Esophagus muscularis mucosa (tissue), 4 donors: ENCODE measurements at places on chromosomes 2 and 18. TPM values are rescaled to one million over a fixed set of nuclear protein-coding genes. Genes with fewer than 3 reads are reported as not detected.

- DNase-seq: no peak
Observed at GRCh38 chr2:175383286-175383685, 201.8 kb upstream of the ATP5MC3 start.

DNA sequence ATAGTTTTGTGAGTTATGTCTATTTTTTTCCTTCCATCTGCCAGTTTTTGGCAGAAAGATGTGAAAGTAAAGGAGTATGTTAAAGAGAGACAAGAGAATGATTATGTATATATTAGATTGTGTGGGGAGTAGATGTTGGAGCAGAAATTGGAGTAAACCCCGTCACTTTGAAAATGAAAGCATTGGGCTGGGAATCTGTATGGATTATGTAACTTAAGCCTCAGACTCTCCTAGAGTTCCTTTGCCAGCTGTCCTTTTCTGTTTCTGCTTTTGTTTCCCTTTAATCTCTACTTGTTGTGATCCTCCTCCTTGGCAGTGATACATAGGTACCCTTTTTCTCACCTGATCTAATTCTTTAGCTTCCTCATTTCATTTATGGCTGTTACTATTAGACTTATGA lies 19.2 kb downstream of the CCDC138 start:
- no peak for DNase-seq

- no peak for DNase-seq
Observed at GRCh38 chr18:50126471-50126870, 68.5 kb downstream of the MYO5B start.

GRCh38 chr18:41579185-41579584 lies 375.8 kb upstream of the PIK3C3 start:
- DNase-seq: no peak

- DNase-seq: peak; percentile 7
Observed at GRCh38 chr2:7860693-7861092, 821.2 kb upstream of the ID2 start.

DNA sequence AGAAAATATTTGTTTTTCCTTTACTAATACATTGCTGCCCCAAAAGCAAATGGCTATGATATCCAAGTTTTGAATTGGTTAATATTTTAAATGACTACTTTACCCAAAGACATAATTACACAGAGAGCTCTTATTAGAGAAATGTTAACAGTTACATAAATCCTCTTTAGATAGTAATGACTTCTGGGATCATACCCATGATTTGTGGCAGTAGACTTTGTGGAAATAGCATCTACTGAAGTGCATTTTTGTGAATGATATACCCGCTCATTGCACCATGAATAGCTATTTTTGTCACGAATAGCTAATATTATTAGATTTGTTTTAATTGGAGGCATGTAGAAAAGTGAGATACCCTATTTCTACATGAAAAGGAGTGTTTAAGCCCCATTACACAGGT lies 15.8 kb downstream of the NYAP2 start:
- DNase-seq: no peak

- peak; percentile 93 for DNase-seq
Observed at GRCh38 chr2:28810384-28811285, at the start of gene SPDYA. Gene SPDYA, plus strand, starts transcription at chr2:28810834. Its CDS starts 5,181 bp downstream, at chr2:28816015.

DNA sequence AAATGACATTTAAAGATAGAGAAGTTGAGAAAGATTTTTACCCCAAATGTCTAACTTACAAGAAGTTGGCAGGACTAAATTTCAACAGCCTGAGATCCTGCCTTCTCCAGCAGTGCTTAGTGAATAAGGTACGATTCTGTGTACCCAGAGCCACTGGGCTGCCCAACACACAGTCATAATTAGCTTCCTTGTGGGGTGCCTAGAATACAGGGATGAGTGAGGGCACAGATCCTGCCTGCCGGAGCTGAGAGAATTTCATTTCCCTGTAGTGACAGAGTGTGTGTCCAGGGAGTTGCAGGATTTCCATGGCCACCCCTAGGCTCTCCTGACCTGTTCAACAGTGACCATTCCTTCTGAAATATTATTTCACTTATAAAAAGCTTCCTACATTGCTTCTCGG lies 27.0 kb downstream of the GREB1 start:
- DNase-seq: no peak

GRCh38 chr2:22894761-22895160 lies 490.2 kb upstream of the KLHL29 start:
- DNase-seq: no peak

DNA sequence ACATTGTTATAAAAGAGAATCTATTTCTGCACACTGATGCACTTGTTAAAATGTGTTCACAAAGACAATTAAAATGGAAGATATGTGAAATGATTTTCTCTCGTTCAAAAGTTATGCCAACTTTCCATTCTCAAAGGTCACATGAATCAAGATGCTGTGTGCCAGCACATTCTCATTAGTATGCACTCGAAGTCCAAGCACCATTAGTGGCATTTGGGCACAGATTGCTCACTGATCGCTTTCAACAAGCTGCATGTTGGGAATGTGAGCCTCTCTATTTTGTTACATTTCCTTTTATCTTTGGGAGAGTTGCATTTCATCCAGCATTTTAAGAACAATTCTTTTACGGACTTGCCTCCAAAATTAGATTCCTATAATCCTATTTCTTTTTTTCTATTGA lies 398.9 kb downstream of the FBXO15 start:
- DNase-seq: no peak

- no peak for DNase-seq
Observed at GRCh38 chr2:109497911-109498870, 115.6 kb downstream of the SEPTIN10 start.

DNA sequence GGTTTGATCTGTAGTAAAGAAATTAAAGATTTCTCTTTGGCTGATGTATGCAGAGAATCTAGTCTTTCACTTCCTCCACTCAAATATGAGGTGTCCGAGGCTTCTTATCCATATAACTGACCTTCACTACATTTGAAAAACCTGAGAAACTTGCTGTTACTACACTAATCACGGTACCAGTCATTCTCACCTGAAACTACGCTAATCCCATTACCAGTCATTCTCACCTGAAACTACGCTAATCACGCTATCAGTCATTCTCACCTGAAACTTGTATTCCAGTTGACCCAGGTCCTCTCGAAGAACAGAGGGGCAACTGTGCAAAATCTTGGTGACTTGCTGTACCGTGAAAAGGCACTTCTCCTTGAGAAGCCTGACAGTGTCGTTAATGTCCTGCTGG lies 5.1 kb downstream of the MTERF4 start:
- no peak for DNase-seq

GRCh38 chr2:241977557-241978300 lies 108.2 kb downstream of the RTP5 start:
- DNase-seq: no peak

- DNase-seq: peak; percentile 19
Observed at GRCh38 chr2:221533299-221533698, 38.8 kb downstream of the EPHA4 start.

GRCh38 chr2:48723129-48723528 lies 32.4 kb downstream of the LHCGR start:
- DNase-seq: no peak

- no peak for DNase-seq
Observed at GRCh38 chr2:152343426-152343825, 8.5 kb downstream of the FMNL2 start.

DNA sequence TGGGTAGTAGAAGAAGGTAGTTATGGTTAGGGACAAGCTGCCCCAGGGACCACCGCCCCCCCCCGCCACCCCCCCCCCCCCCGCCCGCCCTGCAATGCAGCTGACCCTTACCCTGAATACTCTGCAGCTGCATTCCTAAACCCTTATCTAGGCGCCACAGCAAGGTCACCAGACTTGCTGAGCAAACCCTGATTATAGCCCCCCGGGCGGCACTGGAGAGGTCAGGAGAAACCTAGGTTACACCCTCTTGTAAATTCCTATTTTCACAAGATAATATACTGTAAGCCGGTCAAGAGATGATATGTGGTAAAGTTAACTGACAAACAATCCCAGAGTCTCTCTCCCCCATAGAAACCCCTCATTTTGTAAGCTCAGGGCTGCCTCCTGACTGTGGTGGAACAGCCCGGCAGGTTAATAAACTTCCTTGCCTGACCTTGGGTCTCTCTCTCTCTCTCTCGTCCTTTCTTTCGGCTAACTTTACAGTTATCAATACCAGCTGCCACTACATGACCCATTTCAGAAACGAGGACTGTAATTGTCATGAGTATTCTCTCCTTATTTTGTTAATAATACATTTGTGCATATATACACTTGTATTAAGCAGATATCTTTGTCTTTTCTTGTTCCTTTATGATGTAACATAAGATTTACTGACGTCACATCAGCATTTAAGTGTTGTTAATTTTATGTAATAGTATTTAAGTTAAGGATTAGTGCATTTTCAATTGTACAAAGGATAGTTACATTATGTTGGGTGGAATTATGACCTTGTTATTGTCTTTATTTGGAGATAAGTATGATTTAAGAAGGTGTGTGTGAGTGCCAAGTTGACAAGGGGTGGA lies 22.8 kb upstream of the SMAD4 start:
- no peak for DNase-seq

GRCh38 chr18:78086931-78087330 lies 837.3 kb downstream of the GALR1 start:
- peak; percentile 84 for DNase-seq

DNA sequence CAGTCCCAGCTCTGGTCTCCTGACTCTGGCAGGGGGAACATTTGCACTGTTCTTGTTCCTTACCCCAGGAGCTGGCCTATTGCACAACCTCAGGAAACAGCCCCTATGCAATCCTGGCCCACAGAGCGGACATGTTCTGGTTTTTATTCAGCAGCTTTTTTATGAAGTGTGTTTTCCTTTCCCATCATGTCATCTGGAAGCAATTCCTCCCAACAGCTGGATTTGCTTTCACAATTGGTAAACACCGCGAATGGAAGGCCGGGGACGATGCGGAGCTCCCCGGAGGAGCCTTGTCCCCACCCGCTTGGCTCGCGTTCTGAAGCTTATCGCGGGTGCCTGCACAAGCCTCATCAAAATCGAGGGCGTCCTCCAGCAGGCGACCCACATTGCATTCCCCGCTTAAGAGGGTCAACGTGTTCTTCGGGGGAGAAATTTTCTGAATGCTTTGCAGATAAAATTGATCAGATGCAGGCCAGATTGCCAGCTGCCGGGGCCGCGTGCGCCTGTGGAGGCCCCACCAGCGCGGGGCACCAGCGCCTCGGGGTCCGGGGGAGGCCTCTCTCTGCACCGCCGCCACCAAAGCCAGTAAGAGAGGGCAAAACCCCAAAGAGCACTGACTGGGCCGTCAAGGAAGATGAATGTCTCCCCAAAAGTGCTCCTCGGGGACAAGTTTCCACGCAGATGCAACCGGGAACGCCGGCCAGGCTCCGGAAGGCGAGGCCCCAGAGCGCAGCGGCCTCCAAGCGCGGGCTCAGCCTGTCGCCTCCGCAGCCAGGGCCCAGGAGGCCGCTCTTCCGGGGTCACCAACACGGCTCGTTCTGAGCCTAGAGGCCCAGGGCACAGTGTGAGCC lies 60.3 kb upstream of the SP3 start:
- DNase-seq: peak; percentile 96

DNA sequence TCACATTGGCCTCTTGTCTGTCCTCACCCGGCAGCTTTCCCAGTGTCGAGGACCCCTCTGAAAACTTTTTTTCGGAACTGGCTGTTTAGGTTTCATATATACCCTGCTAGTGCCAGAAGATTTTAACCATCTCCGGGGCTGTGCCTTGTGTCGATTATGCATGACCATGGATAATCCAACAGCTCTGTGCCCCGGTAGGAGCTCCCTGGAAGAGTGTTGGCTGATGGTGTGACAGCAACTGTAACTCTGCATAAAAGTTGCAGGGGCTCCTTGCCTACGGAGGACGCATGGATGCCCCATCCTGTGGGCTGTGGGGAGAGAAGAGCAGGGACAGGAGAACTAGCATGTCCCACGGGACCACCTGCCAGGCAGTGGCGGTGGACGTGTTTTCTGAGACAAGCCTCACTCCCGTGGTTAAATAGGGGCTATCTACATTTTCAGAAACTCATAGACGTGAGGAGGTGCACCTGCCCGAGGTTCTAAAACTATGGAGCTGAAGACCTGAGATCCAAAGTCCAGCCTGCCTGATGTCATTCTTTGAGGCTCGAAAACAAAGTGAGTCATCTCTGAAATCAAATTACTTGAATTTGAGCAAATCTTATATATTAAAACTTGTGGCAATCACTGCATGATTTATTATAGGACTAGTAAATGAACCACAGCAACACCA lies 437.2 kb upstream of the HS6ST1 start:
- peak; percentile 64 for DNase-seq

DNA sequence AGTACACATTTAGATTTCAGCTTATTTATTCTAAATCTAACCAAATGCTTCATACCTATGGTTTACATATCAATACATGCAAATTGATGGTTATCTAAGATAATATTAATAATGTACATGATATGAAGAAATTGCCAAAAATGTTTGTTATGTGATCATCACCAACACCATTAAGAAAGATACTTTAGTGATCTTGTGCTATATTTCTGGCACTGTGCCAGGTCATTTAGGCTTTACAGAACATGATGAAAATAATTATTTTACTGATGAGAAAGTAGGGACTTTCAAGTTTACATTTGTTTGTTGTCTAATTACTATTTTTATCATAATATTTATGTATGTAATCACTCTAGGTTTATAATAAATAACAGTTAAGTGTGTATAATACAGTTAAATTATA lies 158.3 kb downstream of the GULP1 start:
- DNase-seq: no peak

DNA sequence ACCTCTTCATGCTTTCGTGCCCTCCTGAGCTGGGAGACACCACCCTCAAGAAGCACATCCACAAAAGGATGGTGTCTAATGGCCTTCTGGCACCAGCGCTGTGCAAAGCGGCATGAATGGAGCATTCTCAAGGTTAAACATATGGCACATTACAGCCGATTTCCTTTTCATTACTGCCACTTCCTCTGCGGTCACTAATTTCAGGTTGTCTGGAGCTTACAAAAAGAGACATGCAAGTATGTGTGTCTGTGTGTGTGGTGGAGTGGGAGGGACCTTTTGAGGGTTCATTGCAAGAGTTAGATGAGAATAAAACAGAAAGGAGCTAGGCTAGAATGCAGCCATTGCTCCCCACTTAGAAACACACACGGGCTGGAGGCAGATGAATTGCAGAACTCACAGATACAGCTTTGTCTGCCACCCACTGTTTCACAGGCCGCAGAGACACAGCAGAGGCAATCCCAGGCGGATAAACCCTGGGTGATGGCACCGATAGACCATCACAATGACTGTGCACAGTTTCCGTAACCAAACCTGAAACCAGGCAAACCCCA lies 76.0 kb downstream of the TGIF1 start:
- DNase-seq: no peak

GRCh38 chr2:11984316-11985158 lies 238.1 kb downstream of the LPIN1 start:
- DNase-seq: peak; percentile 72

- DNase-seq: no peak
Observed at GRCh38 chr2:55585451-55586080, 31.9 kb downstream of the PPP4R3B start.

GKN2 gene
- total RNA-seq: not detected

ABCB6 gene
- total RNA-seq: 21.0 TPM

FKBP7 gene
- total RNA-seq: 14.6 TPM

C1QL2 gene
- not detected for total RNA-seq

TXNDC2 gene
- 0.26 TPM for total RNA-seq

SCN2A gene
- total RNA-seq: 0.42 TPM

GALR1 gene
- total RNA-seq: 0.33 TPM

CFC1 gene
- not detected for total RNA-seq

TGFA gene
- 1.7 TPM for total RNA-seq

RAD51AP2 gene
- not detected for total RNA-seq

SLC5A7 gene
- total RNA-seq: 2.3 TPM

FOXI3 gene
- not detected for total RNA-seq
